ENCODE measurements at places on chromosomes 12 and 14.

DNA sequence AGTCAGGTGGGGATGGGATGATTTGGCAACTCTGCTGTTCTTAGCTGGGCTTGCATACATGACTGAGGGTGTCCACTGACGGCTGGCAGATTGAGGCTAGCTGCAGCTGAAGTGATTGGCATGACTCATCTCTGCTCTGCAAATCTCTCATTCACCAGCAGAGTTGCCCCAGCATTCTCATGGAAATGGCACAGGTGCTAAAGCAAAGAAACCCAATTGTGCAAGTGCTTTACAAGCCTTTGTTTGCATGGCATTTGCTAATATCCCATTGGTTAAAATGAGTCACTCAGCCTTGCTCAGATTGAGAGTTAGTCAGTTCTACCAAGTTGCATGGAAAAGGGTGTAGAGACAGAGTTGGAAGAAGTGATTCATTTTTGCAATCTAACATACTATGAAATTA, 389.7 kb upstream of the FAR2 start:
- peak; percentile 56 for DNase-seq

DNA sequence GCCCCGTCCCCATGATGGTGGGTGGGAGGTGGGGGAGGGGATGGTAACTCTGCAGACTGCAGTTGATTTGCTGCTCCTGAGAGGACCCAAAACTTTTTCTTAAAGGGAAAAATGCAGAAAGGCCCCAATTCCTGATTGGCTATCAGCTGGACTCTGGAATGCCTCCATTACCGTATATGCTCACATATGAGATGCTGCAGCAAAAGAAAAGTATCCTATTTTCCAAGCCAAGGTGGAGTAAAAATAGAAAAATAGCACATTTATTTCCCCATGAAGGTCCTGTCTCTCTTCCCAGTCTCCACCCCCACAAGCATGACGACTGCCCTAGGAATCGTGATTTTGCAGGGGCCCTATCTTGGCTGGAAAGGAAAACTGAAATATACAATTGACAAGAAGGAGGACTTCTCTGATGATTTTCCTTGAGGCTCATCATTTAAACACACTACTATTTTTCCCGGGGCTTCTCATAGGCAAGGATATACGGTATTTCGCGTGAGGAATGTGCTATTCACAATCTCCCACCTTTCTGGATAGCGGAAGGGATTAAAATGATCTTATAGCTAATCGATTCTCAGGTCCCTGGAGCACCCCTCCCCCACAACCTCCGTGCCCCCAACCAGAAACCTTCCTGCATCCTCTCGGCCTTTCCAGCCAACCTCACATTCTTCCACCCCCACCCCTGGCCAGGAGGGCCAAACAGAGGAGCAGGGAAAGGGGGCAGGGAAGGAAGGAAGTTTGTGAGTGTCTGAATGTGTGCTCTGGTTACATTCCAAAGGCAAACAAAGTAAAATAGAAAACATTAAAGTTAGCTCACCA, 138.9 kb upstream of the CCND2 start:
- DNase-seq: no peak

DNA sequence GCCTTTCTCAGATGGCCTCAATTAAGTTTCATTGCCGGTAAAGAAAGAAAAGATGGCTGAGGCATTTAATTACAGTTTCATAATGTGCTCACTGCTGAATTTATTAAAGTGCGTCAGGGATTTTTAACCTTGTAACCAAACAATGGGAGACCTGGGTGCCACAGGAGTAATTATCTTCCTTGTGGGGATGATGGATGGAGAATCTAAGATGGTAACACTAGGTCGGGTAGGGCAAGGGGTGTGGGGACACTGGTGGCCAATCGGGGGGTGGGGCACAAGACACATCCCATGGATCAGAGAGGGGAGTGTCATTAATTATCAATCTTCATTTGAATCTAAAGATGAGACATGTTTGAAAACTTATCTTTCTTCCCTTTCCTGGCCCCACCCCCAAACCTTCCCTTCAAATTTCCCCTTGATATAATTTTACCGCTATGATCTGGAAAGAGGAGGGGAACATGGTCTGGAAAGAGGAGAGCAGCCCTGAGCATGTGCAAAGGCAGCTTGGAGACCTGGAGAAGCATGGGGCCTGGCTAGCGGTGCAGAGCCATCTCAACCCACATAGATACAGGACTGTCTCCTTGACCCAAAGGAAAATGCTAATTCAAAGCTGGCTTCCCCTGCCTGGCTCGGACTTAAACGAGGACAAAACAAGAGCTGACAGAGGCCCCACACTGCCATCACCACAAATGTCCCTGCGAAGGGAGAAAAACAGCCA, 231.3 kb upstream of the NOS1 start:
- no peak for DNase-seq

DNA sequence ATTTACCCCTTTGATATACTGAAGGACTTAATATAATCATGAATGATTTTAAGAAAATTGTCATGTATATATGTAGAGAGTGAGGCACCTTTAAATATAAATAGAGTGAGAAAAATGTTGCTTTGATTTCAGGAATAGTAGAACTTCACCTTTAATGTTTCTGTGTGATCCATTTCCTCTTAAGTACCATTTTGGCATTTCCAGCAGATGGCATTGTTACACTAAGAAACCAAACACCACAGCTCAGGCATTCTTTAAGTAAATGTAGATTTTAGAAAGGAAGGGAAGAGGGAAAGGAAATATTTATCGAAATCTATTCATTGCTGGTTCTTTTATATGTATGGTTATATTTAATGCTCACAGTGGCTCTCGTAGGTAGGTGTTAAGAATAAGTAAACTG, 556.7 kb upstream of the FBXO33 start:
- no peak for DNase-seq

DNA sequence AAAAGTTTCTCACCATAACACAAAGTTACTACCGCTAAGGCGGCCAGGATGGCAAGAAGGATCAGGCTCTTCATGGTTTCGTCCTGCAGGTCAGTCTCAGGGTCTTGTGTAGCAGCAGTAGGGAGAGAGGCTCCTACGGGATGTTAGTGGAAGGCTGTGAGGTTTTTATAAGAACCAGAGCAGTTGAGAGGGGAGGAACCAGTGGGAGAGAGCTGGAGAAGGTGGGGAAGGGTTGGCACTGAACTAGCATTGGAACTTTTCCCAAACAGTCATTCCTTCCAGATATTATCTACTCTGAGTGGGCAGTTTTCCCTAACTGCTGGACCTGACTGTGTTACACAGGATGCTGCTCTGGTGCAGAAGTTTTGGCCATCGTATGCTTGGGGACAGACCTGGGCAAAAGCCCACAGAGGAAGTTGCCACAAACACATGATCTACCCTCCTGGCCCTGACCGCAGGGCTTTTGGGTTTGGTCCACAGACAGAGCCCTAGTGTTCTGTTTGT, at the start of gene MGP:
TSS of gene MGP (minus strand) at position 137 of the 504 bp plus-strand sequence. CDS start at position 74, 63 bp downstream.
- no peak for DNase-seq

DNA sequence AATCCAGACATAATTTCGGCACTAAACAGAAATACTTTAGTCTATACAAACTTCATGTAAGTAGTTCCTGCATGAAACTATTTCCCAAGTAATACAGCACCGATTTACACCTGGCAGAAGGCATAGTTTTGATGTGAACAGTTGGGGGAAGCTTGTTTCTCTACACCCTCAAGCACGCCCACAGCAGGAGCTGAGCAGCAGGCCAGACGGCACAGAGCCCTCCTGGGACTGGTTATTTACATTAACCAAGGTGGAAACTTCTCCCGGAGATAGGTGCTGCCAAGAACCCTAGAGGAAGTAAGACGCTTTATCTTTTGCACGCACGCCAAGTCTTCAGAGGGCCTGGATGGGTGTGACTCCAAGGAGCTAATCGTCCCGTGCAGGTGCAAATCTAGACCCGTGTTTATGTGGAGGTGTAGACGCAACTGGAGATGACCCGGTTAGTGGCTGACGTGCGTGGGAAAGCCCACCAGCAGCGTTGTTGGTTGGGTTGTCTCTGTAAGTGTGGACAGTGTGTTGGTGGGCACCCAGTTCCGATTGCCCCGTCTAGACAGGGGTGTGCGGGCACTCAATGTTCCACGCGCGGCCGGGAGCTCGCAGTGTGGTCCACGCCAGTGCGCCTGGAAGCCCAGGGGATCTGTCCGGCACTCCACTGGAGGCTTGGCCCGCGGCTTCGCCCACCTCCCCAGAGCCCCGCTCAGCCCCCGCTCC, 767 bp upstream of the TCP11L2 start:
- no peak for DNase-seq

DNA sequence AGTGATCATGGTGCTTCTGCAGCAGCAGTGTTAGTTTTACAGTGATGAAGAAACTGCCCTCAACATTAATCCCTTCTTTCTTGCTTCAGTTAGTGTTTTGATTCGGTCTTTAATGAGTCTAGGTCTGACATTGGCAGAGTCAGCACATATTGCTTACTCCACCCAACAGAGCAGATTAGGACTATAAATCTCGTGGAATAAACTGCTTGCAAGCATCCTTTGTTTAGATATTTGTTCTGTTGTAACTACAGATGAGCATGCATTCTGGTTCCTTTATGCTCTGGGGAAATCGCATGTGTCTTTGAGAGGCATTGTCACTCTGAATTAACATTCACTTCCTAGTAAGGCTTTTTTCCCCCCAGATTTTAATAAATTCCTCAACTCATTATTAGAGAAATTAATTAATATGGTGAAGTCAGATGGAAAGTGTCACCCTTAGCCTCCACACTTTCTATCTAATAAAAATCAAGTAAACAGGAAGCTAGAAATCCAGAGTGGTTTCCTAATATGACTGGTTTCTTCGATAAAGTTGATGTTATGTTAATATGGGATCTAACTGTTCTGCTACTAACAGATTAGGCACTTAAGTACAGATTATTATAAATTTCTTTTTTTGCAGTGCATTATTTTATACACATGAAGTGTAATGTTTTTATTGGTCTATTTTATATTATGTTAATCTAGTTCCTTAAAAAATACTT, 86.2 kb upstream of the SSTR1 start:
- no peak for DNase-seq

GRCh38 chr12:54935235-54935951, 49.2 kb downstream of the TESPA1 start:
- DNase-seq: no peak

GRCh38 chr14:77014004-77014604, 14.4 kb downstream of the IRF2BPL start:
- DNase-seq: no peak

DNA sequence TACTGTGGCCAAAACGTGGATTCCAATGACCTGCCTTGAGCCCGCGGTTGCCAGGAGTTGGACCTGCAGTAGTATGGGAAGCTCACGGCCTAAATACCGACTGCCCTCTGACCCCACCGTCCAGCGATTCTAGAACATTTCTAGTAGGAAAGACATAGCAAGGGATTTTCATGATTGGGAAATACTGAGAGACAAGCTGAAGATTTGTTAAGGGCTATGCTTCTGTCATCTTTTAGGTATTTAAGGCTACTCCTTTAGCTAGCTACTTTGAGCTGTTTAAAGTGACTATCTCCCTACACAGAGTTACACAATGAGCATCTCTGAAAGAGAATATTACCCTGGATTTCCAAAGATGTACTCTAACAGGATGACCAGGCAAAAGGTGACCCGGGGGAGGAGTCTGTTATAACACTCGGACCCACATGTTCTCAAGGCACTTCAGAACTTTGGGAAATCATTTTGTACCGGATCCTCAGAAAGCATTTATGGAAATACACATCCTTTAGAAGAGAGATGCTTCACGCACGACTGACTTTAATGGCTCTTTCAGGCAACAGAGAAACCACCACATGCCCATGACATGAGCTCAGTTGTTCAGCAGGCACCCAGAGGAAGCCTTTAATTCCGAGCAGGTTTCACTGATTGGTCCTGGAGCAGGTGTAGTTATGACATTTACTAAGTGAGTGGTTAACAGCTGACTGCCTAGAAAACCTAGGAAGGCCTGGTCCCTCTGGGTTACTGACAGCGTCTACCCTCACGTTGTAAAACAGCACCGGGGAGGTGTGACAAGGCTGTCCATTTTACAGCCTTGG, 4.2 kb downstream of the BAG5 start:
- DNase-seq: no peak

DNA sequence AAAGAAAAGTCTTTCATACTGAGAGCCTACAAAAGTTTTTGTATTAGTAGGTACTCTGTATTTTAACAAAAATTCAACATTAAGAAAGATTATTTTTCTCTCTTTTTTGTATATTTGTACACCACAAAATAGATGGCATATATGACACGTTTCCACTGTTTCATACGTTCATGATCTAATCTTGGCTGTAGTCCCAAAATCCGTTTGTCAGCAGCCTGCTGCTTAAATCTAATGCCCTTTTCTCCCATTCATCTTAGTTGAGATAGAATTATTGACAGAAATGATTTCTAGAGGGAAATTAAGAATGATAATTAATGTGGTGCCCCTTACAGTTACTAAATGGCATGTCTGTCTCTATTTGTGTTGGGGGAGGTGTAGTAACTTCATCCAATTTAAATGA, 140.7 kb upstream of the NOVA1 start:
- no peak for DNase-seq

- DNase-seq: no peak
Measured at GRCh38 chr14:68159701-68160633, 340.4 kb downstream of the RAD51B start.

- DNase-seq: no peak
Measured at GRCh38 chr14:75433631-75434071, 5.8 kb downstream of the JDP2 start.

DNA sequence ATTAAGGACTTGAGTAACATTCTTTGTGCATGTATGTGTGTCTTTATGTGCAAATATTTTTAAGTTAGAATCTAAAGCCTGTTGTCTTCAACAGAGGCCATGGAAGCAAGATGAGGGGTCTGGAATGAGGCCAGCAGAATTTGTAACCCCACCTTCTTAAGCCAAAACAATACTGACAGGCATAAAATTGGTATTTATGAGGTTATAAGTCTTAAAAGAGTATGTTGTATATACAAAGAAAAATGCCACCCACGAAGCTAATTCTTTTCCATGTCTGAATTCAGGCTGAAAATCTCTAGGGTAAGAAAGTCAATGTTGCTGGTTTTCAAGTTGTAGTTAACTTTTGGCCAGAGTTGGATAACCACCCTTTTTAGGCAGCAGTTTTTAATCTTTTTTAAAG, 86.2 kb upstream of the TMTC1 start:
- no peak for DNase-seq

DNA sequence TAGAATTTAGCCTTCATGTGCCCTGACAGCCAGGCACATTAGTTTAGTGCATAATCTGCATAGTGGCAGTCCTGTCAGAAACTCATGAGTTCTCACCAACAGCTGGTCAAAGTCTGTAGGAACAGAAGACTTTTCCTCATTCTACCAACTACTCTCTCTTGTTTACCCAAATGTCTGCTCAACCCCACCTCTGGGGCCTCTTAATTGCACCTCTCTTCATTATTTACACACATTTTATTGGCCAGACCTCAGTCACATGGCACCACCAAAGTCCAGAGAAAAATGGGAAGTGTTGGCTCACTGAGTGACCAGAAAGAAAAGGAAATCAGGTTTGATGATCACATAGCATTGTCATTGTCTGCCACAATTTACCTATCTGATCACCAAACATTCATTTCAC, 114.6 kb upstream of the PLXNC1 start:
- DNase-seq: no peak
